RPMI7951 (cell line): ENCODE measurements at places on chromosomes 7 and 10. TPM values are rescaled to one million over a fixed set of nuclear protein-coding genes. Genes with fewer than 3 reads are reported as not detected.
A peak's percentile ranks its signal among the peaks of the same experiment; 100 is the strongest.

Gene EEF1AKMT2
- total RNA-seq, result 24.1 and 31.1 TPM in 2 replicates

Gene SLF2
- 20.5 and 23.1 TPM in 2 replicates for total RNA-seq

Gene GHRHR
- not detected in 2 replicates for total RNA-seq

Gene PTN
- total RNA-seq, result 26.4 and 40.4 TPM in 2 replicates

Gene DCLRE1C
- 19.9 and 22.9 TPM in 2 replicates for total RNA-seq

GRCh38 chr7:87058744-87059524 lies 520 bp downstream of the ELAPOR2 start:
- no peak for DNase-seq

DNA sequence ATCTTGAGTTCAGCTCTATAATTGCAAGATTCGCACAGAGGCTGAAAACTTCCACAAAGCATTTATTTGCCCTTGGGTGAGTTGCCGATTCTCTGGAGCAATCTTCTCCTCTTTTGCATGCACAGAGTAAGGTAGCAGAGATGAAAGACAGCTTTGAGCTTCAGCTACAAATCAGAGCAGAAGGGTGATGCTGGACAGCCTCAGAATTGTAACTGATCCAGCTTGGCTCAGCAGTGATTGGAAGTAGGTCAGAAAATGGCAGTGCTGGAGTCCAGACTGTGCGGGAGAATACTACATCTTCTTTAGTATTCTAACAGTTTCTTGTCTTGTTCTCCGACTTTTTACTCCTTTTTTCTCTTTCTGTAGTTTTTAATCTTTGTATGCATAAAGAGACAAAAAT lies 55.4 kb upstream of the CDC14C start:
- no peak for DNase-seq

DNA sequence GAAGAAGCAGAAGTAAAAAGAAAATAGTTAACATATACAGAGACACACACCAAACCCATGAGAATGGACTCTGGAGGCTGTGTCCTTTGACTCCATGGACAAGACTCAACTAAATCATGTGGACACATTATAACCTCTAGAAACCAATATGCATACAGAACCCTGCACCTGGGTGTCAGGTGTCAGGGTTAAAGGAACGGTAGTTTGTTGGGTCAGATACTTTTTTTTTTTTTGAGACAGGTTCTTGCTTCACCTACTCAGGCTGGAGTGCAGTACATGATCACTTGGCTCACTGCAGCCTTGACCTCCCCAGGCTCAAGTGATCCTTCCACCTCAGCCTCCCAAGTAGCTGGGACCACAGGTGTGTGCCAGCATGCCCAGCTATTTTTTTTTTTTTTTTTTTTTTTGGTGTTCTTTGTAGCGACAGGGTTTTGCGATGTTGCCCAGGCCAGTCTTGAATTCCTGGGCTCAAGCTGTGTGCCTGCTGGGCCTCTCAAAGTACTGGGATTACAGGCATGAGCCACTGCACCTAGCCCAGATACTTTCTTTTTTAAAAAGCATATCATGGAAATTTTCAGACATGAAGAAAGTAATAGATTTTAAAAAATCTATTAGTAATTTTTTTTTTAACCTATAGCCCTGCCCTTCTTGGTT lies 31.3 kb downstream of the GALNT11 start:
- DNase-seq, result no peak

DNA sequence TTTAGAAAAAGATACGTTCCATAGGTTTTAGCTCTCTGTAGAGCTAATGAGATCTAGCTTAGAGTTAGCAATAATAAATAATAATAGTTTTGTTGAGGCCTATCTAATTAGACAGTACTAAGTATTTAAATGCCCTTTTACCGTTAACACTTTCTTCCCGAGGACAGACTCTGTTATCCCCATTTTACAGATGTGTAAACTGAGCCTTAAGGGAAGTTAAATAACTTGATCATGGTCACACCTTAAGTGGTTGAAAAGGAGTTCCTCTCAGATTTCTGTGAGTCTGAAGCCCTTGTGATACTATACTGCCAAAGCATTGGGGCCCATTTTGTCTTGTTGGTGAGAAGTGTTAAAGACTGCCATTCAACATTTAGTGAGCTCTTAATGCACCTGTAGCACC lies 61.6 kb downstream of the CYP51A1 start:
- no peak for DNase-seq

- no peak for DNase-seq
These were observed 69.2 kb upstream of the UNC5B start for GRCh38 chr10:71143170-71143569.

GRCh38 chr10:131475803-131476202 lies 164.3 kb upstream of the TCERG1L start:
- no peak for DNase-seq

DNA sequence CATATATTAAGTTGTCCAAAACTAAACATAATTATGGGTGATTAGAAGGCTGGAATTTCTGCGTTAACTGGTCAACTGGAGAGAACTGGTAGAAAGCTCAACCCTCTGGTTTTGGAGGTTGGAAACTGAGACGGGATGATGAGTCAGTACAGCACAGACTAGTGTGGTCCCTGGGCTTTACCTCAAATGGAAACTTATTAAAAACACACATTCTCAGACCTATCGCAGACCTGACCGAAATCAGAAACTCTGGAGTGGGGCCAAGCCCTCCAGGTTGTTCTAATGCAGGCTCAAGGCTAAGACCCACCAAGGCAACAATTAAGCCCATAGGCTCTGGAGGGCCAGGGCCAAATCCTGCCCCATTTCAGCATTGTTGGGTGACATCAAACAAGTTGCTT lies 136.9 kb downstream of the KCNMA1 start:
- DNase-seq, result peak; percentile 78

DNA sequence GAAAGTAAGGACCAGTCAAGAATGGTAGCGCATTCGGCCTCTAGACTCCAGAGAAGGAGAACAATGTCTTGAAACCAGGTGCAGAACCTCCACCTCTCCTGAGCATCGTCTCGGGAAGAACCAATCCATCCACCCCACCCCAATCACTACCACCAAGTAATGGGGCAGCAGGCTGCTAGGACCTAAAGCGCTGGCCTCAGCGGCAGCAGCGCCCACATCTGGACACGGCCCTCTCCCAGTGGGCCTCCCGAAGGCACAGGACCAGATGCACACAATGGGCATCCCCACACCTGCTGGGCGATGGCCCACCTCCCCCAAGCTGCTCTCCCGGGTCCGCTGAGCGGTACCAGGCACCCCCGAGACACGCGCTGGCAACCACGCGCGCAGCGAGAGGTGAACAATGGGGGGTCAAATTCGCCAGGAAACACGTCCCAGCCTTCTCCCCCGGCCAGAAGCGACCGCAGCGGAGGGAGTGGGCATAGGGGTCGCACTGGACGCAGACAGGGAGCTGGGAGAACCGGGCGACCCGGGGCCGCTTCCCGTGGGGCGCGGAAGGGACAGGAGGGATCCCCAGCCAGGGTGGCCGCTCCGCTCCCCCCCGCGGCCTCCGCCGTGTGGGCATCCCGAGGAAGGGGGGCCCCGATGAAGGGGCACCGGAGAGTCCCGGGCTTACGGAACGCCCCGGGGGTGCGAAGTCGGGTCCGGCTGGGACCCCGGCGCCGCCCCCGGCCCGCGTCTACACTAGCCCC lies 506 bp downstream of the CTTNBP2 start:
- DNase-seq, result peak; percentile 7

DNA sequence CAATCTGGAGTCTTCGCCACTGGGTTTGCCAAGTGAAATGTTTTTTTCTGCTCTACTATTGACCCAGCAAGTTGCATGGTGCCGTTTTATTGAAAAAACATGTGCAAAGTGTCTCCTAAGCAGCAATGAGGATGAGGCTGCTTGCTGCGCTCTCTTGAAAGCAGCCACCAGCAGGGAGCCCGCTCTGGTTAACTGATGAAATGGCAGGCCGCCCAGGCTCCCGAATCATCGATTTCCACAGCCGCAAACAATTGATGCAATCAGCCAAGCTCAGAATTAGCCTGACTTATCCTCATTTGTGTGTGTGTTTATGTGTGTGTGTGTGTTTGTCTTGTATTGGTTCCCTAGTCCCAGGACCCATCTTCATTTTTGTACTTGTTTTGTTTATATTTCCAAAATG lies 22.2 kb upstream of the LYZL1 start:
- no peak for DNase-seq

DNA sequence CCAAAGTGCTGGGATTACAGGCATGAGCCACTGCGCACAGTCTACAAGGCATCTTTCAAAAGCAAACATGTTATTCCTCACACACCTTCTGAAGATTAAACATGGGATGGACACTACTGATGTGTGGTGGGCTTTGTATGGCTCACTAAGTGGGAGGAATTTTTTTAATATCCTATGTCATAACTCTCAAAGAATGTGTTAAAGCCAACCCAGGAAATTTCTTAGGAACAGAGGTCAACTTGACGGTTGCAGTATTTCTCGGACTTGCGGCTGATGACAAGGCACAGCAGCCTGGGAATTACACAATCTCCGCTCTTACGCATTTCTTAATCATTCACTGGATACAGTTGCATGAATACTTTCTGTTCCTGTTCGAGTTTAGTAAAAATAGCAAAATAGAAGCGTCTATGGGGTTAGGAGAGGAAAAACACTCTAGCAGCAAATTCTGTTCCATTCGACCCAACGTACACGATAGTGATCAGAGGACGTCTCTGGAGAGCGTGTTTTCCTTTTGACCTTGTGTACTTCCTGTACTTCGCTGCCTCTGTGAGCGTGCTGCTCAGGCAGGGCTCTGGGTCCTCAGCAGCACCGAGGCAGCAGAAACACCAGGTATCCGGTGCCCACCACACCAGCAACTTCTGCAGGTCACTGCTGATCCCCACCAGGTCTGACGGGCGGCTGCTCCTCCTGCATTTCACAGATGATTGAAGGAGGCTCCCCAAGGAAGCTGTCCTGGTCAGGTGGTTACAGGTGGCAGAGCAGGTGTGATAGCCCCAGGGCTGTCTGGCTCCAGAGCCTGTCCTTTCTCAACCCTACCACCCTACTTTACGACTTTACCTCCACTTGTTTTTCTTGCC lies 26.4 kb upstream of the SRGN start:
- peak; percentile 92 for DNase-seq

GRCh38 chr7:83921941-83922607 lies 272.5 kb downstream of the SEMA3A start:
- no peak for DNase-seq

- no peak for DNase-seq
These were observed 231.3 kb upstream of the MKLN1 start for GRCh38 chr7:131096267-131096927.

- peak; percentile 65 for DNase-seq
These were observed 74.6 kb downstream of the FAM13C start for GRCh38 chr10:59287587-59288255.

- no peak for DNase-seq
These were observed 16.4 kb downstream of the GARIN1A start for GRCh38 chr7:128688492-128688891.

DNA sequence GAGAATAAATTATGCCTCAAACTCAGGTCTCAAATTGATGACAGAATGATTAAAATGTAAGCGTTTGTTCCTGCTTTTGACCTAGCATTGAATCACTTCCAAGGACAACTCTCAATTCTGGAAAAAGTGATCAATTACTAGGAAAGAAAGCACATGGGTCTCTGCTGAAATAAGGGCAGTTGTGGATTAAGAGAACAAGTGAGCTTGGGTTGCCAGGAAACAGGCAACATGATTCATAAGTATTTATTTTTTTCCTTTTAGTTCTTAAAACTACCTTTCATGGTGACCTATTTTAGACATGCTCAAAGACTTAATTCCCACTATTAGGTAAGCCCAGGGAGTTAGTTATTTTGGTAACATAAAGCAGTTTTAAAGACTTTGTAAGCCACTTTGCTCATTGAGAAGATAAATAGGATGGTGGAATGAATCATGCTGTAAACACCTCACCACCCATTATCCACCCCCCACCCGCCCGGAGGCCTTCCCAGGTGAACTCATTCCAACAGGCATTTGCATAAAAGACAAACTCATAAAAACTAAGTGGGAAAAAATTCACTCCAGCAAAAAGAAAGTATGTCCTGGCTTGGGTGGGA lies 728.3 kb downstream of the SORCS1 start:
- no peak for DNase-seq

GRCh38 chr10:72353028-72353964 lies 1.4 kb downstream of the DNAJB12 start:
- no peak for DNase-seq

DNA sequence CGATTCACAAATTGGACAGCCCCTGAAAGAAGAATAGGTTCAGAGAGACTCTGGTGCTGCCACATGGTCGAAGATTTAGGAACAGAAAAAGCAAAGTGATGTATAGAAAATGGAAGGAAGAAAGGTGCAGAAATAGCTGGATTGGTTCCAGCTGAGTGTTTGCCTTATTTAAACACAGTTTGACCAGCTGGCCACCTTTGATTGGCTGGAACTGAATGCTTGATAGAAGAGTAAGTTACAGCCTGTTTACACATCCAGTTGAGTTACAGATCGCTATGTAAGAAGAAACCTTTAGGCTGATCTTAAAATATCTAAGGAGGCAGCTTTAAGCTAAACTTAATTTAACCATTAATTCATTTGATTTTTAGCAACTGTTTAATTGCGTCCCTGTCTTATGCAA lies 40.3 kb upstream of the KAT6B start:
- DNase-seq, result no peak

- DNase-seq, result no peak
These were observed 1117.8 kb downstream of the GATA3 start for GRCh38 chr10:9172276-9172675.

DNA sequence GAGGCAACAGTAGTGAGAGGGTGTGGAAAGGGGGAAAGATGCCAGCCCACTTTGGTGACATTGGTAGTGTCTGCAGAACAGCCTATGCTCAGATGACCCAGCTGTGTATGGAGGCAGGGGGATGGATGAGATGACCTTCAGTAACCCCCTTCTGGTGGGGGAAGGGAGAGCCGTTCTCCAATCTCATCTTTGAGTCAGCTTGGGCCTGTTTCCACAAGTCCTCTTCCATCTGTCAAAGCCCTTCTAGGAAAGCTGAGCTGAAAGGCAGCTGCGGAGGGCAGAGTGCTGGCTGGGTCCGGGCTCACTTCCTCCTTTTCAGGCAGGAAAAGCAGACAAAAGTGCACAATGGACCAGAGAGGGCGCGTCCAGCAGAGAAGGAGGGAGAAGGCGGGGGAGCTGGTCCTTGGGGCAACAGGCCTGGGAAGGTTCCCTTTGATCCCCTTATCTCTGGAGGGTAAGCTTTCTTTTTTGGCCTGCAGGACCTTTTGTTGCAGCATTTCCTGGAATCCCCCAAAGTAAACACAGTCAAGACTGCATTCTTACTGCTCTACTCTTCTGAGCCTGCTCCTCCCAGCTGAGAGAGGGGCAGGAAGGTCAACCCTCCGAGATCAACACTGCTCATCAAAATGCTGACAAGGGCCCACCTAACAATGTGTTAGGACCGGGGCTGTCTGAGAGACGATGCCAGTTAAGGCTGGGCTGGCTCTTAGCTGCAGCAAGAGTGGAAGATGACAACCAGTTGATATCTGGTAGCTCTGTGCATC lies 1.2 kb upstream of the LRMDA start:
- DNase-seq, result no peak

DNA sequence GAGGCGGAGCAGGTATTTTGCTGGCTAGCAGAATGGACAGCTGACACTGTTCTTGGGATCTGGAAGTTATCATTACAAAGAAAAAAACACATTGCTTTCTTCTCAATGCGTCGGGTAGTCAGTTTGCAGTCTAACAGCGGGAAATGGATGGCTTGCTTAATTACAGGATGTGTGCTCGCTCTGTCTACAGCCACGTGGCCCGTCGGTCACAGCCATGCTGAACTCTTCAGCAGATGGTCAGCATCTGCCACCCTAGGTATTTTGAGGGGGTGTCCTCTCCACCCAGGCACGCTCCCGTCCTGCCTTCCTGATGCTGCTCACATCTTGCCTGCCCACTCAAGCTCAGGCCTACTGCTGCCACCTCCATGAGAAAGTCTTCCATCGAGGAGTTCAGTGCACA lies 20.4 kb upstream of the INMT start:
- peak; percentile 70 for DNase-seq

GRCh38 chr10:94963901-94964300 lies 25.4 kb downstream of the CYP2C9 start:
- peak; percentile 38 for DNase-seq

- DNase-seq, result no peak
These were observed 65.2 kb upstream of the FAM133B start for GRCh38 chr7:92655346-92655884.
